Stimulated activated CD4-positive, alpha-beta T cell treated with anti-CD3 and anti-CD28 coated beads, Interleukin-2, amount 100 ng/mL, for 24 hours (primary cell): ENCODE measurements at places on chromosomes 12 and 14.

GRCh38 chr14:72535485-72535884, 358.4 kb downstream of the DPF3 start:
- DNase-seq = no peak

DNA sequence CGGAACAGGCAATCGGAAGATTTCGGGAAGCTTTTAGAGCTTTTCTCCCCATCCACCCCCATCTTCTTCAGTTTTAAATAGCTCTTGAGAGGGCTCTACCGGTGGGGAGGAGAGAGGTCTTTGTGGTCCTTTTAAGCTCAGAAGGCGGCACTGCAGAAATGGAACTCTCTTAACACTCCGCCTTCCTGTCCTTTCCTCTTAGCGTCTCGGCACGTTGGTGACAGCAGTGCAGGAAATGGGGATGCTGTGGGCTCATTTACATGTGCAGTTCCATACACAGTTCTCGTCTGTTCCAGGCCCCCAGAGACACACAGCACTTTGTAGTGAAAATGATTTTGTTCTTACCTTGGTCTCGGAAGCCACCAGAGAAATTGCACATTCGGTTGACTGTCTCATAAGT, 50.4 kb upstream of the RIN3 start:
- DNase-seq = no peak

DNA sequence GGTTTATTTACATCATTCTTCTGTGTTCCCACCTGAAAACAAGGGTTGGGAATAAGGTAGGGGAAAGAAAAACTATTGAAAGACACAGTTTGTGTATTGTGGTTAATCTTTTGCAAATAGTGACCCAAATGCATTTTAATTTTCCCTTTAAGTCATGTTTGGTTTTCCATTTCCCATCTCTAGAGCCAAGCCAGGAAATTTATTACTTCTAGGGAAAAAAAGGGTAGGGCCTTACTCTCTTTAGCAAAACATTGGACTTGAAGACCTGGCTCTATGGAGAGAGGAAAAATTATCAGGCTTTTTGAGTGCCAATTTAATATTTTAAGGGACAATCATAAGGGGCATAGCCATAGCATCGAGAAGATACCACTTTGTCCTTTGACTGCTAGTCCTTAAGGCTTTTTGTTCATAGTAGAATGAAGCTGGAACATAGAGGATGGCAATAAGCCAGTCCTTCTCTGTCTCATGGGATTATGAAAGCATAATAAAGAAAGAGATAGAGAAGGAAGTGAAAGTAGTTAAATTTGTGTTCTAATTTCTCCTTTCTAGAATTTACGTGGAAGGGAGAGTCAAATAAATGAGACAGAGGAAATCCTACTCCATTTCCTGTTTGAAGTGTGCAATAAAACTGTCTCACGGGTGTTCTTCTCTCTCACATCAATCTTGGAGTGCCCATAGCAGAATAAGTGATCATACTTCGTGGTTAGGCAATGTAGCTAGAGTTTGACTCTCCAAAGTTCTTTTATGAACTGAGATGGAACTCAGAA, 50.9 kb upstream of the PPFIA2 start:
- no peak for DNase-seq

DNA sequence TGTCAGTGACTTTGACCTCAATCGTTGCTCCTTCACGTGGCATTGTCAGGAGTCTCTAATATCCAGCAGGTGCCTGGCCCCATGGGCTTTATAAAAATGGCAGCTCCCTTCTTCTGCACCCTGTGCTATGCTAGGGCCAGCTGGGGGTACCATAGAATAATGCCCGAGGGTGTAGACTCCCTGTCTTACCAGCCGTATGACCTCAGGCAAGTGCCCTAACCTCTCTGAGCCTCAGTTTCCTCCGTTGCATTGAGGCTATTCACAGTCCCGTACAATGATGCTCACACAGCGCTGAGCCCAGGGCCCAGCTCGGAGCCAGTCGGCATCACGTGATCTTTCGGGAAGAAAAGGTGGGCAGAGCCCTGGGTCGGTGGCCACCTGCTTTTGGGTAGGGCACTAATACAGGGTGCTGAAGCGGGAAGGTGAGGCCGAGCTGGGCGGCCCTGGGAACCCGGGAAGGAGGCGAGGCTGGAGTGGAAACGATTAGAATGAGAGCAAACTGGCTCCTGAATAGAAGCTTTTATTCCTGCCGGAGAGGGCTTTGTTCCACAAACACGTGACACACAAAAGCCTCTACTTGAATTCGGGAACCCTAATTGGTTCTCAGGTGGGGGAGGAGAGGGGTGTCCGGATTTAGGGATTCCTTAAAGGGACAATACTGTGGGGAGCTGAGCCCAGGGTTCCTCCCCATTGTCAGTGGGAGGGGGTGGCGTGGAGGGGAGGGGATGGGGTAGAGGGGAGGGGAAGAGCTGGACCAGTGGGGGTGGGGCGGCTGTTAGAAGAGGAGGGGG, 19.9 kb upstream of the MSI1 start:
- no peak for DNase-seq

- no peak for DNase-seq
These were observed 484.4 kb downstream of the ATP23 start for GRCh38 chr12:58425481-58426392.

- DNase-seq = no peak
These were observed 137.4 kb downstream of the ANO2 start for GRCh38 chr12:5807514-5808219.
